ENCODE measurements at places on chromosomes 2 and 18.
A peak's percentile ranks its signal among the peaks of the same experiment; 100 is the strongest.

DNA sequence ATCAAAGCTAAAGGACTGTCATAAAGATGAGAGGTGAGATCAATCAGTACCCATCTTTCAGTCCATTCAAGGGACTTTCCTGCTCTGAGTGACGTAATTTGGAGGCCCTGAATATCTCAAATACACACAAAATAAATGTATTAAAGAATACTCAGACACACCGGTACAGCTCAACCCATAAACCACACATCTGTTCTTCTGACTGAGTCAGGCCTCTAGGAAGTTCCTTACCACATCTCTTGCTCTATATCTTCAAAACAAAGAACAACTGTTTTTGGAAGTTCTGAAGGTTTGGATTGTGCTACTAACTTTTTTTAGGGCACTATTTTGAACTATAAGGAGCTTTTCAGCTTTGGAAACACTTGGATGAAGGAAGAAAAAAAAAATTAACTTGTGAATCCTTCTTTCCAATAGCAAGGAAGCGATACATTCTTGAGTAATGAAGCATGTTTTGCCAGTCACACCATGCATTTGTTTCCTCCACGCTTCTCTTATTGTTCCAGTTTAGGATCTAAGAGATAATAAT, 866.5 kb upstream of the VRK2 start:
- DNase-seq: no peak

DNA sequence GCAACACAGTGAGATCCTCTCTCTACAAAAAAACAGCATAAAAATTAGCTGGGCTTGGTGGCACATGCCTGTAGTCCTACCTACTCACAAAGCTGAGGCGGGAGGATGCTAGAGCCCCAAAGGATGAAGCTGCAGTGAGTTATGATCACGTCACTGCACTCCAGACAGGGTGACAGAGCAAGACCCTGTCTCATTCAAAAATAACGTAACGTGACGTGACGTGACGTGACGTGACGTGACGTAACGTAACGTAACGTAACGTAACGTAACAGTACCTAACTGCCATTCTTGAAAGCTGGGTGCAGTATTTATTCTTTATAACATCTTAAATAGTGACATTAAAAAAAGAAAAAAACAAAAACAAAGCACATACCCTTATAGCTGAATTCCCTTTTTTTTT, 51.7 kb downstream of the NOL10 start:
- no peak for DNase-seq

GRCh38 chr18:12880541-12880910, 3.5 kb downstream of the PTPN2 start:
- DNase-seq: no peak

DNA sequence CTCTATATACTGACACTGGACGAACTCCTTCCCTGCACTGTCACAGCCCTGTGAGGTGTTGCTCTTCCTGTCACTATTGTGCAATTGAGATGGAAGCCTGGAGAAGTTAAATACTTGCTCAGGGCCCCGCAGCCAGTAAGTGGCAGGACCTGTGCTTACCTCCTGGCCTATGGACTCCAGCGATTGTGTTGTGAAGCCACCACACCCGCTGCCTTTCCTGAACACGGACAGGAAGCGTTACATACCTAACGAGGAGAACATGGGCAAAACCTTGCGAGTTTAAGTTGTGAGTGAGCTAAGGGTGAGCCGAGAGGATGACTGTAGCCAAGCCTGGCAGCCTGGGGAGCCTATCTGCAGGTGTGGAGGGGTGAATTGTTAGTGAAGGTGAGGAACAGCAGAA, 26.1 kb downstream of the RAB31 start:
- DNase-seq: no peak

- DNase-seq: no peak
Observed at GRCh38 chr18:5998907-5999306, 103.6 kb upstream of the TMEM200C start.

DNA sequence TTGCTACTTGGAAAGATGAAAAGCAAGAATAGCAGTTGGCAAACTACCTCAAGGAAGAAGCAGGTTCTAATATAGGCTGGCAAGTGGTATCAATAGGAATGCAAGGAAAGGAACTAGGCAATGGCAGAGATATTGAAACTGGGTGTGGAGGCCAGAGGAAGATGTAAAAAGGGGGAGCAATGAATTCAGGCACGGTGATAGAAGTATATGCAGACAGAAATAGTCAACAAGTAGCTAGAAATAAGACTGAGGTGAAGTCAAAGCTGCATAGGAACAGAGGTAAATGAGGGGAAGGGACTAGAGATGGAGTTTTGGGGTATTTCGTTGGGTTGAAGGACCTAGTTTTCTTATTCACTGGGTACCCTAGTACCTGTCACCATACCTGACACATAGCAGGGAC, 4.1 kb downstream of the PCBP1 start:
- DNase-seq: no peak

- DNase-seq: no peak
Observed at GRCh38 chr2:135825550-135826176, 11.3 kb downstream of the LCT start.

- peak; percentile 31 for DNase-seq
Observed at GRCh38 chr2:1082456-1083205, 132.0 kb downstream of the SNTG2 start.

- DNase-seq: no peak
Observed at GRCh38 chr18:23316988-23317387, 136.1 kb upstream of the RIOK3 start.

GRCh38 chr18:13660510-13660909, 65.8 kb downstream of the FAM210A start:
- DNase-seq: no peak

- DNase-seq: peak; percentile 57
Observed at GRCh38 chr2:172285010-172285621, 142.3 kb upstream of the ITGA6 start.

- no peak for DNase-seq
Observed at GRCh38 chr2:25722224-25722623, 48.8 kb upstream of the DTNB start.

DNA sequence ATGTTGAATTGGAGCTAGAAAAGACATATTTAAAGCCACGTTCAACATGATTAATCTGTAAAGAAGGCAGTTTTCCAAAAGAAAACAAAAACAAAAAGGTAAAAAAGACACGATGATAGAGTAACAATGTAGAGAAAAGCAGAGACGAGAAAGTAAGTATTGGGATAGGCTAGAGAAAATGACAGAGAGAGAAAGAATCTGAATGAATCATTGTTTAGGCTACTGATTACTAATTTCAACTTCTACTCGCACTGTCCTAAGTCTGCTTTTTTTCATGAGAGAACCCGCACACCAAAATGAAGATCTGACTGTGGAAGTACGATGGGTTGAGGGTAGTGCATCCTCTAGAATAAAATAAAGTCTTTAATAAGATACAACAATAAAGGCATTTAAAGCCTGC, 1599.2 kb upstream of the TMEFF2 start:
- DNase-seq: no peak

DNA sequence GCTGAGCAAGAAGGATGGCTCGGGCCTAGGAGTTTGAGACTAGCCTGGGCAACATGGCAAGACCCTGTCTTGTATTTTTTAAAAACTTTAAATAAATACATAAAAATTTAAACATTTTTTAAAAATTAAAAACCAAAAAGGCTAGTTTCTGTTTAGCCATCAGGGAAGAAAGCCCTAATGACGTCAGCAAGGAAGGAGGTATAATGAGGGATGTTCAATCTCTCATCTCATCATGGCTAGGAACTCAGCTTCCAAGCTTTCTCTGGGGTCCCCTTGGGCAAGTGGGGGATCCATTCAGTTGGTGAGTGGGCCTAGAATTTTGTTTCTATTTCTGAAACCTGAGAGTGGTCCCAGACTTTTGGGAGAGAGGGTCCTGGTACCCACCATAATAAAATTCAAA, 35.1 kb upstream of the SLC25A52 start:
- no peak for DNase-seq

DNA sequence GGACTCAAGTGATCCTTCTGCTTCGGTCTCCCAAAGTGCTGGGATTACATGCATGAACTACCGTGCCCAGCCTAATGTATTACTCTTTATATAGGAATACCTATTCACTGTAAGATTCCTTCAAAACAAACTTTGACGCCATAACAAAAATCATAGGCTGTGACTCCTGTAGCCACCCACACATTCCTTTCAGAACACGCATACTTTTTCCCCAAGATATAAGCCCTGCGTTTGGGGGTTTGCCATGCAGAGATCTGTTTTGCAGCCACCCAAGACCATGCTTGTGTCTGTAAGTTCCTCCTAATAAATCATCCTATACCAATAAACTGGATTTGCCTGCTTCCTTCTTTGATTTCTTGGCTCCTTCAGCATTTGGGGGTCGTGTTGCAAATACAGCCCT, 46.0 kb upstream of the STON1 start:
- peak; percentile 29 for DNase-seq

DNA sequence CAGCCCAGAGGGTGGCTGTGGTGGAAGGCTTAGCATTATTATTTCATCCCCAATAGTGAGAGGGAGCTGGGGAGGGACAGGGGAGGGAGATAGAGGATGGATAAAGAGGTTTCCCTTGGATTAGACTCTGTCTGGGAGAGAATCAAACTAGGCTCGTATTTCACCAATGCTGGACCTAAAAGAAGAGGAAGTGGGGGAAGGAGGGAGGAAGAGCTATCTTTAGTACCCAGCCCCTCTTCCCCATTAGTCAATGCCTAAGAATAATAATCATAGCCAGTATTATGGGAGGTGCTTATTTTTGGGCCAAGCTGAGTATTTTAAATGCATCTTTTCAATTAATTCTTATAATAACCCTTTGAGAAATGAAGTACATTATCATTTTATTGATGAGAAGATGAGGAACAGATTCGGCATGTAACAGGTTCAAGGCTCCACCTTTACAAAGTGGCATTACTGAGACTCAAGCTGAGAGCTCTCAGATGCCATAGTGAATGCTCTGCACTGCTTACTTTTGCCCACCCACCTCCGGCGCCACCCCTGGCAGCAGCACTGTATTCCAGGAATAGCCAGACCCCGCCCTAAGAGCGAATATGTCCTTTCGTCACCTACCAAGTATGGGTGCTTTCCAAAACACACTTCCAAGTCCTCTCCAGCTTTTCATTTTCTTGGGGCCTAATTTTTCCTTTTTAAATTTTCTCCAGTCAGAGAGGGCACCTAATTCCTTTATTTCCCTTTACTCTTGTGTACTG, 21.0 kb downstream of the PAX8 start:
- DNase-seq: no peak

- DNase-seq: peak; percentile 22
Observed at GRCh38 chr2:20913491-20913890, 90.6 kb upstream of the LDAH start.

DNA sequence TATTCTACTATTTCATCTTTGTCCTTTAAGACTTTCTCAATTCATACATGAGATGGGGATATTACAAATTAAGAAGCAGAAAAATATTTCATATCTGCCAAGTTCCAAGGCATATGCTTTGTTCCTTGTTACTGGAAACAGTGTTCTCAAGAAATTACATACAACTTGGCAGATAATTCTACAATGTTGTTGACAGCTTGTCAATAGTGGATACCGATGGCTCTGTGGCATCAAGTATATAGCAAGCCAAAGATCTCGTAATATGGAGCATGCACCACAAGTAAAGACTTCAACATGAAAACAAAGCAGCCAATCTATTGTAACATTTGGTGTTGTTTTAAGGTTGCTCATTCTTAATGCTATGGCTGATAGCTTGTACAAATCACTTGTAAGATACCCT, 598.2 kb upstream of the KLHL29 start:
- no peak for DNase-seq

GRCh38 chr18:76414936-76415621, 80.0 kb downstream of the ZNF516 start:
- no peak for DNase-seq

- no peak for DNase-seq
Observed at GRCh38 chr2:36561237-36561944, 36.6 kb downstream of the FEZ2 start.

GRCh38 chr18:68406761-68407160, 308.1 kb downstream of the TMX3 start:
- no peak for DNase-seq

DNA sequence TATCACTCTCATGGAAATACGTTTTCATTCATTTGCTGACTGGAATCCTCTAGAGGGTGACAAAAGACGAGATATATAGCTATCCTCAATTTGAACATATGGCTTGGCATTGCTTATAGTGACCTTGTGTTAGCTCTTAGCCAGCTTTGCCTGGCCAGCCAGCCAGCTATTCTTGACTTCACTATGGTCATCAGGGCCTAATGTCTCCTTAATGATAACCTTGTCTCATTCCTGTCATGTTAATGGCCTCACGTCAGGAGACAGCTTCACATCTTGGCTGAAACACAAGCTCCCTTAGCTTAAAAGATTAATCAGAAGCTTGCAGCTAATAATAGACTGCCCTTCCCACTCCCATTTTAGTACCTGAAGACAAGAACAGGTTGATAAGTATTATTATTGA, 1517.5 kb upstream of the PIK3C3 start:
- DNase-seq: no peak

DNA sequence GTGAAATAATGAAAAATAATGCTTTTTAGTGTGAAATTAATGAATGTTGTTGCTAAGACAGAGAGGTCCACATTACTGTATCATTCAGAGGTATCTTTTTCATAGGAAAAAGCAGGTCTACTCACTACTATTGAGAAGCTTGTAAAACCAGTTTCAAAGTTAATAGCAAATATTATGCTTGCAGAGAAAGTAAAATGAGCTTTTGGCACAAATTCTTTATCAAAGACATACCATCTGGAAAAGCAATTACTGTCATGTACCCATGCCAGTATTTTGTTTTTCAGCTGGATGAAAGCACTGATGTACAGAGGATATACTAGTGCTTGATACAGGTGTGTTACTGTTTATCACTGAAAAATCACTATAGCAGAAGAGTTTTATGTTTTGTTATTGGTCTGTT, 77.5 kb downstream of the NCOA1 start:
- no peak for DNase-seq

- no peak for DNase-seq
Observed at GRCh38 chr2:29485117-29485516, 369.9 kb downstream of the CLIP4 start.

DNA sequence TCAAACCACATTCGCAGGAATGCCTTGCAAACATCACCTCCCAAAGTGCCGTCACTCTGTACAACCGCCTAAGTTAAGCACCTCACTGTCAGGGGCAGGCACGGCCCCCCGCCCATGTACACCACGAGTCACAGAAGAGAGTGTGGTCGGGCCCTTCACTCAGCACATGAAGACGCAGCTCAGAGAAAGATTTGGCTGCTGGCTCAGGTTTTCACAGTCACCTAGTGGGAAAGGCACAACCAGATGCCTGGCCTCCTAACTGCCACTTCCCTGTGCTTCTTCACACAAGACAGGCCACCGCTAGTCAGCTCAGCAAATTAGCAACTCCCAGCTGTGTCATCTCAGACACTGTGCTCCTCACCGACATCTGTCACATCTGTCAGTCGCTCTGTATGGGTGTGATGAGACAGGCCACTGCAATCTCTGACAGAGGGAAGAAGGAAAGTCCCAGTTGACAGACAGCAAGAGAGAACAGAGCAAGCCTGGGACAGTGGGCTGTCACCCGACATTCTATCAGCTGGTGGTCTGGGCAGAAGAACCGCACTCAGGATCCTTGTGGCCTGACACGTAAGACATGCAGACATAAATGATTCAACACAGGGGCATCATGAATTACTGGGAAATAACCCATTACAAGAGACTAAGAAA, 60.8 kb downstream of the CRACDL start:
- DNase-seq: no peak

All from kidney (tissue), 22 donors.